ENCODE measurements at places on chromosomes 5 and 9.
A peak's percentile ranks its signal among the peaks of the same experiment; 100 is the strongest.

DNA sequence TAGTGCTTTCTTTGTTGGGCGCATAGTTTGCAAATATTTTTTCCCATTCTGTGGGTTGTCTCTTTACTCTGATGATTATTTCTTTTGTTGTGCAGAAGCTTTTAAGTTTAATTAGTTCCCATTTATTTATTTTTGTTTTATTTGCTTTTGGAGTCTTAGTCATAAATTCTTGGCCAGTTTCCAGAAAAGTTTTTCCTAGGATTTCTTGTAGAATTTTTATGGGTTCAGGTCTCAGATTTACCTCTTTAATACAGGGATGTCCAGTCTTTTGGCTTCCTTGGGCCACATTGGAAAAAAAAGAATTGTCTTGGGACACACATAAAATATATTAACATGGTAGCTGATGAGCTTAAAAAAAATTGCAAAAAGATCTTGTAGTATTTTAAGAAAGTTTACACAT, 122.0 kb downstream of the WDR70 start:
- no peak overlapping the region for H3K27ac ChIP-seq
- no peaks in the 10 kb centered on the region for H3K4me1 ChIP-seq

DNA sequence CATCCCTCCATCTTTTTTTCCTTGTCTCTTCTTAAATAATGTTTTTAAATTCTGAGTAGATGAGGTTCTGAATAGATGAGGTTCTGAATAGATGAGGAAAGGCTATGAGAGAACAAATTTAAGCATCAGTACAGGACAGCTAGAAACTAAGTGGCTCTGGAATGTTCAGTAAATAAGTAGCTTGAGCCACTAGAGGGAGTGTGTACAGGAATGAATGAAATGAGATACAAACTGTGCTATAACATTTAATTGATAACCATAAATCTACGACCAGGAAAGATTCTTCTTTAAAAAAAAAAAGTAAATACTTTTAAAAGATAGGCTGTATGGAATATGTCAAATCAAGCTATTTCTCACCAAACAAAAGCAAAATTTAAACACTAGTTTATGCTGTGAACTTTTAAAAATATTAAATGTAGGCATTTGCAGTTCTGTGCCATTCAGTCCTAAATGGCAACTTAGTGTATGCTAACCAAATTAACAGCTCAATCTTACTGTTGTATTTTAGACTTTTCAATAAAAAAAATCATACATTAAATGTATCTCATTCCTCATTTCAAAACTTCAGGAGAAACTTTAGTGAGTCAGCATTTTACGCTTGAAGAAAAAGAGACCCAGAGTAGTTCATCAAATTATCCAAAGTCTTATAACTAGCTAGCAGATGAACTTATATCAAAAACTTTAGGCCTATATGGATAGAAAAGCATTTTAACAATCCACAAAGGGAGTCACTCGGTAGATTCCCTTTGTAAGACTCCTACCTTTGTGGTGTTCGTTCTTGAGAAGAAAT, 70.4 kb upstream of the SNX2 start:
- H3K27me3 ChIP-seq: peaks cover 6% of the 10 kb centered on the region
- H3K4me3 ChIP-seq: no peak overlapping the region
- no peaks in the 10 kb centered on the region for H3K36me3 ChIP-seq
- no peak overlapping the region for H3K27ac ChIP-seq
- peaks cover 3% of the 10 kb centered on the region for H3K4me1 ChIP-seq

DNA sequence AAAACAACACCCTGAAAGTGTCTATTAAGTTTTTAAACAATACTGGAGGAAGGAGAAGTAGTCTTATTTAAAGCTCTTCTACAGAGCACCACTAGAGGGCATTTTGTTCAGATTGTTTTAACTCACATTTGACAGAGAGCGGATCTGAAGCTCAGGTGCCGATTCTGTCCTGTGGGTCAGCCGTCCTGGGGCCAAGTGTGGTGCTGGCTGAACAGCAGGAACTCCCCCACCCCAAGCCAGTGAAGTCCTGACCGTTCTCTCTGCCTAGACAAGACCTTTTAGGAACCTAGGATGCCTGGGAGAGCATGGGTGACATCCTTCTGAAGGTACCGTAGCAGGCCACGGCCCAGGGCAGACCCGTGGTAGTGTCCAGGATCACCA, 3.9 kb downstream of the EXOC3 start:
- peaks cover 61% of the 10 kb centered on the region for H3K36me3 ChIP-seq
- no peak overlapping the region for H3K4me3 ChIP-seq
- no peak for DNase-seq
- H3K4me1 ChIP-seq: peaks cover 33% of the 10 kb centered on the region
- H3K27ac ChIP-seq: peak overlapping the region; percentile 60

DNA sequence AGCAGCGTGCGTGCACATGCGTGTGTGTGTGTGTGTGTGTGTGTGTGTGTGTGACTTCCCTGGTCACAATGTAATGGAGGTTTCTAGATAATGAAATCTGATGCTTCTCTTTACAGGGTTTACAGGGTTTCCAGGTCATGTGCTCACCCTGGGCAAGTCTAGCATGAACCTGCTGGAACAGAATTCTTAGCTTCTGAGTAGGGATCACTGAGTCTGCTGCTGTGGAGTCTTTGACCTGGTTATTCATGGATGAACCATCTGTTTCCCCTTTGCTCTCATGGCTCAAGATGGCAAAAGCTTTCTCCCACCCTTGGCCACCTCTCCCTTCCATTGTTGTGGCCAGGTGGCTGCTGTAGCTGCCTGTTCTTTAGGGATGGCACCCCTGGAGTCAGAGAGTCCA, 111.6 kb upstream of the SHB start:
- no peaks in the 10 kb centered on the region for H3K27me3 ChIP-seq
- DNase-seq: no peak
- H3K4me1 ChIP-seq: peaks cover 14% of the 10 kb centered on the region
- H3K36me3 ChIP-seq: no peaks in the 10 kb centered on the region
- no peak overlapping the region for H3K27ac ChIP-seq
- H3K4me3 ChIP-seq: no peak overlapping the region

DNA sequence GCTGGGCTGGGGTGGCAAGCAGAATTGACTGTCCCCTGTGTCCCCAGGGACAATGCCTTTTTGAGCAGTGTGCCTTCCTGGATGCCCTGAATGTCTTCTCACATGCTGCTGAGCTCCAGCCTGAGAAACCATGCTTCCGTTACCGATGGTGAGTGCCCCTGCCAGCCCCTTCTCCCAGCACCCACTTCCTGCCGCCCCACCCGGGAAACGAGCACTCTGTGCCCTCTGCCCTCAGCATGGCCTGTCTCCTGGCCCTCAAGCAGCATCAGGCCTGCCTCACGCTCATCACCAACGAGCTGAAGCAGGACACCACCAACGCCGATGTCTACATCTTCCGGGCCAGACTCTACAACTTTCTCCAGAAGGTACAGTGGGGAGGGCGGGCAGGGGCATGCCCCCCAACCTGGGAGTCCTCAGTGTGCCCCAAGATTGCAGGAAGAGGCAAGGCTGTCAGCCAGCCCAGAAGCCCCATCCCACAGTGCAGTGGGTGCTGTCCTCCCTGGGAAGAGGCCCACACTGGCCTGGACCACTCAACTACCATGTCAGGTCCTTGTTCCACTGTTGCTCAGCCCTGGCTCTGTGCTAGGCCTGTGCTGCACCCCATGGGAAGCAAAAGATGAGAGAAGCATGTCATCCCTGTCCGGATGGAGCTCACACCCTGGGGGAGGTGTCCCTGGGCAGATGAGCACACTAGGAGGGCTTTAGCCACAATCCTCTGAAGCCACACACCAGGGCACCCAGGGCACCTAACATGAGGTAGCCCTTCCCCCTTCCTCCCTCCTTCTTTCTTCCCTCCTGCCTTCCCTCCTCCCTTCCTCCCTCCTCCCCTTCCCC, 4.4 kb downstream of the TTC16 start:
- peak overlapping the region; percentile 57 for H3K4me3 ChIP-seq
- no peaks in the 10 kb centered on the region for H3K27me3 ChIP-seq
- peaks cover 21% of the 10 kb centered on the region for H3K4me1 ChIP-seq
- H3K27ac ChIP-seq: peak overlapping the region; percentile 89
- no peak for DNase-seq
- H3K36me3 ChIP-seq: no peaks in the 10 kb centered on the region

DNA sequence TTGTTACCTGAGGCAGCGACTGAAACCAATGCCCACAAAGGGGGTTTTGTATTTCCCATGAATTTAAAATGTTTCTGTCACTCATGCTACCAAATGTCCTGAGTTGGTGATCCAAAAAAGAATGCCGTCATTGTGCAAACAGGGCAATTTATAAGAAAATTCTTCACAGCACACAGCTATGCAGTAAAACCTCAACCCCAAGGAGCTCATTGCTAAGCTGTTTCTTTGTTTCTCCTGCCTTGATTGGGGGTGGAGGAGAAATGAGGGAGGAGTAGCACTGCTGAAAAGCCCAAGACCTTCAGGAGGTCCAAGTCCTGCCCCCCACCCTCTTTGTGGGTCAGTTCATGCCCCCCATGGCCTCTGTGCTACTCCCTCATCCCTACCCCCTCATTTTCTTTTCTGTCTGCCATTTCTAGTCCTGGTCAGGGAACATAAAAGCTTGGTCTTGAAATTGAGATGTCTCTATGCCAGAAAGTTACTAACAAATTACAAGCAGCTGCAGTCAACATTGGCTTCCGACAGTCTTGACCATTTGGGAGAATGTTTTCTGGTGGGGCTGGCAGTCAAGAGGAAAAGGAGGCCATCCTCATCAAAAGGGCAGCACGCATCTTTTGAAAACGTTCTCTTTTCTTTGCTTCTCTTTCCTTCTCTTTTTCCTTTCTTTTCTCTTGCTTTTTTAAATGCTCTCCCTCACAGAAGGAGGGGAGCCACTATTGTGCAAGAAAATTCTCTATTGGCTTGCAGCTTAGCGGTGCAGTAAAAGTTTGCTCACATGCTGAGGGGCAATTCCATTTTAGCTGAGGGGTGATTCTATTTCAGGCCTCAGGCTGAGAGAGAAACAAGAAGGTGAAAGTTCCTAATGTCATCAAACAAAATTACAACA, 133.3 kb downstream of the GCNT1 start:
- peaks cover 22% of the 10 kb centered on the region for H3K27me3 ChIP-seq
- H3K27ac ChIP-seq: no peak overlapping the region
- H3K4me3 ChIP-seq: no peak overlapping the region
- peaks cover 6% of the 10 kb centered on the region for H3K4me1 ChIP-seq
- H3K36me3 ChIP-seq: no peaks in the 10 kb centered on the region

GRCh38 chr5:143040622-143041021, 270.4 kb downstream of the ARHGAP26 start:
- no peak for DNase-seq
- no peaks in the 10 kb centered on the region for H3K27me3 ChIP-seq
- H3K4me1 ChIP-seq: peaks cover 40% of the 10 kb centered on the region
- H3K36me3 ChIP-seq: peaks cover 61% of the 10 kb centered on the region

DNA sequence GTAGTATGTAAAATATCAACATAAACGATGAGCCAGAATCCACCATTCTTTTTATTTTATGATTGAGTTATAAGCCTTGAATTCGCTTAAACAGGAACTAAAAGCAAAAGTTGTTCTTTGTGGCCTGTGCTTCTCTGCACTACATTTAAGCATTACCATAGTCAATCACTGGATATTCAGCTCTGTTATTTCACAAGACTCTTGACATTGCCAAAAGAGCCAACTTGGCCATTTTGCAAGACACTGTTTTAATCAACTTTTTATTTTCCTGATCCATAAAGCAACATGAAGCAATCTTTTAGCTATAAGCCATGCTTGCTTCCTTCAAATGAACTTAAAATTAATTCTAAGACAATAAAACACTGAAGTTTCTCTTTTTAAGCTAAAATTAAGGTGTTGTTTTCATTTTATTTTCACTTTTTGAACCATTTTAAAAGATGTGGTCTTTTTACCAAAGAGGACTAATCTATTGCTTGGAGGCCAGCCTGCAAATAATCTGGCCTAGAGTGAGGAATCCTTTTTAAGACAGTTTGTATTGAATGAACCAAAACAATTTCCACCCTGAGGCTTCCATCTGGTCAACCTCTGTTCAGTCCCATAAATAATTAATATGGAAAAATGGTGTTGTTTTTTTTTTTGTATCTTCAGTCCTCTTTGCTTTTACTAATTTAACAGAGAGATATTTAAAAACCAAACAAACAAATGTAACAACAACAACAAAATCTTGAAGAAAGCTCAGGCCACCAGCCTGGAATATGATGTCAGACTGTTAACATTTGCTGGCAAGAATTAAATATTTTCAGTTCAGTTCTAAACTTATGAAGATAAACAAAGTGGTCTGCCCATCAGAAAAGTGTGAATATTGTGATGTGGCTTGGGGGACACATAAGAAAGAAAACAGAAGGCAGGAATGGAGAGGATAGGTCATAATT, 274.4 kb downstream of the MARCHF11 start:
- no peaks in the 10 kb centered on the region for H3K36me3 ChIP-seq
- H3K4me1 ChIP-seq: no peaks in the 10 kb centered on the region
- H3K27me3 ChIP-seq: no peaks in the 10 kb centered on the region
- no peak overlapping the region for H3K4me3 ChIP-seq
- H3K27ac ChIP-seq: no peak overlapping the region

DNA sequence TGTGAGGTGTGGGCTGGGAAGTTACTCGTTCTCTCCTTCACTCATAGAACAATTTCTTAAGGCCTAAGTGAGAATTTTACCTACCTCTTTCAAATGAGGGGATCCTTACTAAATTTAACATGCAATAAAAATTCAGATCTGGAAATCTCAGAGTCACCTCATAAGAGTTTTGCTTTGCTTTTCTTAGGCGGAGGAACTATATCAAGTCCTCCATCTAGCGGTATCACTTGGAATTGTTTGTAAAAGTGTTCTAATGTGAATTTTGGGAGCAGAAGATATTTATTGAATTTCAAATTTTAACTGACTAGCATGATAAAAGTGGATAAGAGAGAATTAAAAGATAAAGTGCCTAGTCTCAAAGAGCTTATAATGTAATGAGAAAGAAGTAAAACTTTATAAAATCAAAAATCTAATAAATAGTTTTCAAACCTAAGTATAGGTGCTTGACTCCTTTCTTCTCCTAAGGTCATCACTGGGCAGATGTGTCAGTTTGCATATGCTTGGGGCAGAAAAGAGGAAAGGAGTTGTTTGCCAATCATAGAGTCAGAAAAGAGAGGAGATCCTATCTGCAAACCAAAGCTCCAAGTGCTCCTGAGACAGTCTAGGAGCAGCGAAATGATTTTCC, 145.7 kb upstream of the DAB2 start:
- H3K27ac ChIP-seq: no peak overlapping the region
- H3K27me3 ChIP-seq: peaks cover 13% of the 10 kb centered on the region
- no peaks in the 10 kb centered on the region for H3K36me3 ChIP-seq
- H3K4me3 ChIP-seq: no peak overlapping the region

GRCh38 chr9:134681061-134681661, 39.6 kb downstream of the COL5A1 start:
- no peaks in the 10 kb centered on the region for H3K36me3 ChIP-seq
- no peak overlapping the region for H3K27ac ChIP-seq
- H3K27me3 ChIP-seq: no peaks in the 10 kb centered on the region
- DNase-seq: no peak
- H3K4me3 ChIP-seq: no peak overlapping the region

GRCh38 chr9:36194326-36195000, 3.7 kb downstream of the CLTA start:
- no peak overlapping the region for H3K27ac ChIP-seq
- peaks cover 35% of the 10 kb centered on the region for H3K36me3 ChIP-seq
- H3K4me1 ChIP-seq: peaks cover 42% of the 10 kb centered on the region
- H3K27me3 ChIP-seq: no peaks in the 10 kb centered on the region
- DNase-seq: no peak

DNA sequence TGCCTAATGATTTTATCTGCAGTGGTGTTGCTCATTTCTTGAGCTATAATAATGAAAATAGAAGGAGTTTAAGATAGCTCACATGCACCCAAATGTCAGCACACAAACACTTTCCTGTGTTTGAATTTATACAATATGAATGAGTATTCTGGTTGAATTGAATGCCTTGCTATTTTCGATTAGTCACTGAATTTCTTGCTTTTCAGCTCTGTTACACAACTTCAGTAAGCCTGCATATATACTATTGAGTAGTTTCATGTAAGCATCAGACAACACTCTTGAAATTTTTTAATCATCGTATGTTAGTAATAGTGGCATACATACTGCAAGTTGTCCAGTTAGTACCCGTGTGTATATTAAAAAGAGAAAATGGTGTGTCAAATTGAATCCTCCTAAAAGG, 281.5 kb upstream of the GRIA1 start:
- no peak overlapping the region for H3K27ac ChIP-seq
- no peaks in the 10 kb centered on the region for H3K27me3 ChIP-seq
- no peak for DNase-seq

Data from activated naive CD8-positive, alpha-beta T cell treated with anti-CD3 and anti-CD28 coated beads for 36 hours (primary cell).